Daoy (cell line): ENCODE measurements at places on chromosomes 4 and X. TPM values are rescaled to one million over a fixed set of nuclear protein-coding genes. Genes with fewer than 3 reads are reported as not detected.

Gene PNCK
- not detected in 2 replicates for total RNA-seq

Gene WDR45
- 20.3 and 41.1 TPM in 2 replicates for total RNA-seq

Gene GAB3
- 0.11 and 0.21 TPM in 2 replicates for total RNA-seq

DNA sequence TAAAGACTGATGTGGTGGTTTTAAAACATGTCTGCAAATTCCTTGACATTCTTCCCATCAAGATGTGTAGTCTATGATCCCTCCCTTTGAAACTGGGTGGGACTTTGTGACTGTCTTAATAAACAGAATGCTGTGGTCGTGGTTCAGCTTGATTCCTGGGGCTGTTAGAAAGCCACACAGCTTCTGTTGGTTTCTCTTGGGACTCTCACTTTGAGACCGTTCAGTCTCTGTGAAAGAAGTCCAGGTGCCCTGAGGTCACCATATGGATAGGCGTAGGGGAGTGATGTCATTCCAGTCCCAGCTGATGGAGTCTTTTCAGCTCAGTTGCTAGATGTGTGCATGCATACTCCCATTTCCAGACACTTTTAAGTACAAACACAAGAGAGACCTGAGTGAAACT lies 216.6 kb downstream of the KDR start:
- no peak for DNase-seq

GRCh38 chrX:130079824-130080406 lies 30.4 kb downstream of the ELF4 start:
- DNase-seq, result peak; percentile 52

- DNase-seq, result no peak
Observed at GRCh38 chr4:2893772-2894171, 50.1 kb downstream of the ADD1 start.

GRCh38 chrX:132795181-132795580 lies 163.2 kb downstream of the HS6ST2 start:
- DNase-seq, result no peak

DNA sequence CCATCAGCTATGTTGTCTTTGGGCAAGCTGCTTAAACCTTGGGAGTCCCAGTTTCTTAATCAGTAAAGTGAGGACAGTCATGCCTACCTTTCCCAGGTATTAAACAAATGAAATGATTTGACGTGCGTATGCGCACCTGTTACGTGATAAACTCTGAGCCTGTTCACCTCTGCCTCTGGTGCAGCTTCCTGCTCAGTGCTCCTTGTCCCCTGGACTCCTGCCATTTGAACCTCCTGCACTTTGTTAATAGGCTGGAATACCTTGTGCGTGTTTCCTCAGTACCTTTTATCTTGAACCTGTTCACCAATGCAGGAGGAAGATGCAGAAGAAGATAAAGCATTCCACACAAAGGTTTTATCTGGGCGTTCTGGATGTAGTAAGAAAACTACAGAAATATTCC lies 211.9 kb downstream of the CEP135 start:
- DNase-seq, result no peak

DNA sequence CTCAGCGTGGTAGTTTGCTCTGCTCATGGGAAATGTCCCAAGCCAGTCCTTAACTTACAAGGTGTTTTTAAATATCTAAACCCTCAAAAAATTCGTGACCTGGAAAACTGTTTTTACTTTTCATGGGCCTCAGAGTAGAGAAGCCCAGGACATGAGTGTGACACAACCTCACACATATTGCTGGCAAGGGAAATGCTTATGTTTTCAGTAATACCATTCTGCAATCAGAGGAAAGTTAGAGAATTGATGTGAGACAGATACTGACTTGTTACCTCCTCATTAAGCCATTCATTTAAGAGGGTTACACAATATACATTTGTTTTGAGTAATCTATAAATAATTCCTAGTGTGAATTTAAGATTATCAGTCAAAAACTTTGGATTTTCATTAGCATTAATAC lies 209.5 kb downstream of the ARHGAP10 start:
- DNase-seq, result no peak
